ENCODE measurements at places on chromosomes 4 and X.
A peak's percentile ranks its signal among the peaks of the same experiment; 100 is the strongest.

DNA sequence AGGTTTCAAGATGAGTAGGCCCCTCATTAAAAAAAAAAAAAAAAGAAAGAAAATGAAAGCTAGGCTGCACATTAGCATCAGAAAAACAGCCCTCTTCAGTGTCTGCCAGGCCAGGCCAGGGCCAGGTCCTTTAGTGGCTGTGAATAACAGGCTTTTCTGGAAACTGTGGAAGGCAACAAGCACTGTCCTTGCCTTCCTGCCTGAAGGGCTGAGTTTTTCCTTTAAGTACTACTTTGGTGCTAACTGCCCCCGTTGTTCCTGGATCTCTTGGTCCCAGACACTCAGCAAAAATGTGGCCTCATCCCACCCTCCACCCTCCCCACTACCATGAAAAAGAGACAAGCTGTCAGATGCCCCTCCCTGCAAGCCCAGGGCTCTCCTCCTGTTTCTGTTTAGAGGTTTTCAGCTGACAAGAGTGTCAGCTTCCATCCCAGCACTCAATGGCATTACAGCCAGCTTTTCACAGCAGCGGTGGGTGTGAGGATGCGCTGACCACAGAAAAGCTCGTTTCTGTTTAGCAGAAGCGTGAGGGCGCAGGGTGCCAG lies 174.2 kb downstream of the NHS start:
- no peak for DNase-seq

- no peak for DNase-seq
These were observed 204.6 kb upstream of the DIAPH2 start for GRCh38 chrX:96480081-96480480.

- no peak for DNase-seq
These were observed 70.1 kb downstream of the USP46 start for GRCh38 chr4:52588771-52589591.

DNA sequence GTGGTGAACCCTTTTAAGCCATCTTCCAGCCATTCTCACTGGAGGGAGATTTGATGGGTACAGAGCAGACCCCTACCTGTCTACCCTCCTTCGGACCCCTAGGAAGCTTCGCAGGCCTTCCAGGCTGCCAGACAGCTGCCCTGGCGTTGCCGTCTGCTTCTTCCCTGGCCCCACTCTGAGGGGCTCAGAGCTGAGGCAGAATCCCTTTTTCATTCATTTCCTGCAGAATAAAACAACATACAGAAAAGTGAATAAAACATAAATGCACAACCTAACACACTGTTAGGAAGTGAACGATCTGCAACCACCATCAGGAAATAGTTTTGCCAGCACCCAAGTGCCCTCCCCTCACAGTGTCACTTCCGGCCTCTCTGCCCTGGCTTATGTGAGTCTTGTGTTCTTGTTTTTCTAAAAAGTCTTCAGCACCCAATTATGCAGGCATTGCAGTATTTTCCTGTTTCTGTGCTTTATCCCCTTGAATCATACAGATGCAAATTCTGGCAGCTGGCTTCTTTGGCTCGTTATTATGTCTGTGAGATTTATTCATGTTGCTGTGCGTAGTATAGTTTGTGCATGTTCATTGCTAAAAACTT lies 5.6 kb upstream of the ADD1 start:
- no peak for DNase-seq

GRCh38 chrX:34300871-34301270 lies 168.8 kb upstream of the FAM47A start:
- peak; percentile 64 for DNase-seq

DNA sequence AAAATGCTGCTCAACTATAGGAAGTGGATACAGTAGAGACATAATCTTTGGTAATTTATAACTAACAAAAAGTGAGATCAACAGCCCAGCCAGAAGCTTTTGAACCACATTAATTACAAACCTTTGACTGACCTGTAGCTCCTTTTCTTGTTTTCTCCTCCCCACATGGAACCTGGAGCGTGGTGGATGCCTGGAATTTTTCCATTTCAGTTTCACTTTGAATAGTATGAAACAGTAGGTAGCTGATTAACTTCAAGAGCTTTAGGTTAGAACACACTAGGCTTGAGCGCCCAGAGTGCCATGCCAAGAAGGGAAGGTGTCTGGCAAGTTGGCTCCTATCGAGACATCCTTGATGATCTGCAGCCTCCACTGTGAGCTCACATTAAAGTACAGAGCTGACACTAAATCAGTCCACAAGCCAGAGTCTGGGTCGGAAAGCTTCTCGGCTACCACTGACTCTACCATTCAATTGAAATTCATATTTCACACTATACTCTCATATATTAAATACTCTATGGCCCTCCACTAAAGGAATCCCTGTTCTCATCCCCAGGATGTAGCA lies 143.4 kb downstream of the GLRA2 start:
- no peak for DNase-seq

- no peak for DNase-seq
These were observed 26.5 kb downstream of the HUWE1 start for GRCh38 chrX:53660004-53660403.

DNA sequence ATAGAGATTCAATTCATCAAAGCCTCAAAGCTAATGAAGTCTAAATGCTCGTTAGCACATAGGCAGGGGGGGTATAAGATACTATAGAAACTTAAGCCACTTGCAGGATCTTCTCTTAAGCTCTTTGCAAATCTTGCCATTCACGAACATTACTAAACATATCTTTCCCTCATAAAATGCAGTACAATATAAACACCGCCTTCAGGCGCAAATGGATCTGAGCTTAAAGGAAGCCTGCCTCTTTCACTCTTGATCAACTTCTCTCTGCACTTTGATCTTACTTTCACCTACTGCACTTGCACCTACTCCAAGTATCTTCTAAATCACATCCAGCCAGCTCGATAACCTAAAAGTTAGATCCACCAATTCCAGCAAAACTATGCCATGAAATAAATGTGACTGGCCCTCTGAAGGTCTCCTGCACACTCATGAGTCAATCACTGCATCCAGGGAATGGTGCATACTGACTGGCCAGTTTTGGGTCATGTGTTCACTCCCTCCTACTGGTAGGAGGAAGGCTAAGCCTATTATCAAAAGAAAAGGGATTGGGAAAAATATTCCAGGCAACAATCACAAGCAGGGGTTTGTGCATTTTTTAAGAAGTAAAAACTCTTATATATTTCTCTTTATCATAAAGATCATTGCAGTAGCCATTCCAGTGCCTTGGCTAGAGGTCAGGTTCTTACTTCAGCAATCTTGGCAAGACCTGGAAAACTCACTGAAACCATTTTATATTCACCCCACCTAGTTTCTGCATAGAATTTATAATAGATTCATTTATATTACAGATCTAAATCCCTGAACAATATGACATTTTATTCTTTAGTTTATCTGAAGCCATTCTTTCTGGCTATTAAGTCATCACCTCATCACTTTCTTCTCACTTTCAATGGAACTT lies 222.0 kb downstream of the PPP3CA start:
- peak; percentile 10 for DNase-seq

DNA sequence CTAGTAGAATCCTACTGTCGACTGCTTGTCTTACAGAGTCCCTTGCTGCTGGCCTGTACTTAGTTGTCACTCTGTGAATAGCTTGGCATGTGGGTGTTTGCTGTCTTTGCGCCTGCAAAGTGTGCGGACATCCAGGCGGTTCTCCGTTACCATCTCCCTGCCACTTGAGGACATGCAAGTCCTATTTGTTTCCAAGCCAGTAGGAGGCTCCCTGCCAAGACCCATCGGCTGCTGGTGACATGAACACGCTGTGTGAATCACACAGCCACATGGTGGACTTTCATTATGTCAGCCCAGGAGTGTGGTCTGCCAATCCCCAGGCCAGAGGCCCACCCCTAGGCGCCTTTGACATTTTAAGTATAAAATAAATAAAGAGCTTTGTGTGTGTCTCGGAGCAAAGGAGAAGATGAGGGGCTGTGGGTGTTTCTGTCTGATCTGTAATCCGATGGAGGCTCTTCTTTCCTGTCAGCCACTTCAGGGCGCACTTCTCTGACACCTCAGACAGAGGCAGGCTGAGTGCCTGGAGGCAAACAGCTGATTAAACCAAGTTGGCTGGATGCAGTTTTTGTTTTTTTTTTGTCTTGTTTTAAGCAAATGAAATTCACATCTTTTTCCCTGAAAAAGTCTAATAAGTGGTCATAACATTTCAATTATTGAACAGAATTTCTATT lies 51.5 kb downstream of the ALPK1 start:
- peak; percentile 84 for DNase-seq

- peak; percentile 79 for DNase-seq
These were observed 129.8 kb downstream of the UGT8 start for GRCh38 chr4:114728426-114728825.

GRCh38 chr4:17805580-17806155 lies 4.9 kb downstream of the DCAF16 start:
- DNase-seq: no peak

DNA sequence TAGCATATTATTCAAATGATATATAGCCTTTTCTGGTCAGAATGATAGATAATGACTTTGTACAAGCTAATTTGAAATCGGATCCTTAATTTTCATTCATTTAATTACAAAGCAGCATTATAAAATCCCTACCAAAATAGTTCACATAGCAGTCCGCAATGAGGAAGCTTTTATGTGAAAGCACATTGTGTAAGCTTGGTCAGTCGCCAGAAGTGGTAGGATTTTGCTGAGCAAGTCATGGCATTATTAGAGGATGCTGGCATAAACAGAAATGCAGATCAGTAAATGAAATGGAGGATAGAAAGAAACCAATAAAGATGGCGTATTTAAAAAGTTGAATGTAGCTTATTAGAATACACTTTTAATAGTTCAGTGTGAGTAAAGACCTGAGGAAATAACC lies 93.2 kb upstream of the DIAPH2 start:
- no peak for DNase-seq

Data from NCI-H82 (cell line).